DND-41 (cell line): ENCODE measurements at places on chromosomes 6 and 20.

- DNase-seq, result no peak
- peaks cover 85% of the 10 kb centered on the region for H3K36me3 ChIP-seq
- H3K27ac ChIP-seq, result no peak overlapping the region
- H3K4me1 ChIP-seq, result no peaks in the 10 kb centered on the region
- no peaks in the 10 kb centered on the region for H3K27me3 ChIP-seq
- H3K4me3 ChIP-seq, result no peak overlapping the region
Observed at GRCh38 chr20:47256668-47257236, 99.7 kb downstream of the ZMYND8 start.

GRCh38 chr6:116029535-116029934, 31.2 kb downstream of the FRK start:
- no peaks in the 10 kb centered on the region for H3K27me3 ChIP-seq
- H3K27ac ChIP-seq, result no peak overlapping the region
- no peaks in the 10 kb centered on the region for H3K36me3 ChIP-seq

GRCh38 chr6:88989215-88989614, 25.8 kb upstream of the RNGTT start:
- H3K27me3 ChIP-seq, result no peaks in the 10 kb centered on the region
- no peak overlapping the region for H3K4me3 ChIP-seq
- H3K4me1 ChIP-seq, result no peaks in the 10 kb centered on the region
- H3K36me3 ChIP-seq, result no peaks in the 10 kb centered on the region

DNA sequence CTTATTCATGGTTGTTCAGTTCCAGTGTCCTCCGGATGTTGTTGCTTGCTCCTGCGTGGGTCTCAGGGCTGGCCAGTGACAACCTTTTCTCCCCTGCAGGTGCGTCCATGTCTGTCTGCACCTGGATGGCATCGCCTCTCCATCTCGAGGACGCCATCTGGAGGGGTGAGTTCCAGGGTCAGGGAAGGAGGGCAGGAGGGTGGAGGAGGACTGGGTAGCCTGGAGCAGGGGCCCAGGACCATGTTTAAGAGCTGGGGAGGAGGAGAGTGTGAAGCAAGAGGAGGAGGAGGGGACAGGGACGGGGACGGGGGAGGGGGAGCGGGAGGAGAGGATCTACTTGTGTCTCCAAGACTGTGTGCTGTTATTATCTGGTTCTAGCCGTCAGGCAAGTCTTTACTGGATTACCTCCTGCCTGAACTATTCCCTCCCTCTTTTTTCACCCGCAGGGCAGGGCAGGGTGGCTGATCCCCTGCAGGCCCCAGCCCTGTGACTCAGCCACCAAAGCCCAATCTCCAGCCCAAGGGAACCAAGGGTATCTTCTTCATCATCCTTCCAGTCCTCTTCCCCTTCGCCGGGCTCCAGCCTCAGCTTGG, 32.2 kb upstream of the TULP1 start:
- H3K27ac ChIP-seq, result no peak overlapping the region
- no peaks in the 10 kb centered on the region for H3K36me3 ChIP-seq
- H3K27me3 ChIP-seq, result no peaks in the 10 kb centered on the region
- no peaks in the 10 kb centered on the region for H3K4me1 ChIP-seq
- DNase-seq, result no peak
- H3K4me3 ChIP-seq, result no peak overlapping the region

DNA sequence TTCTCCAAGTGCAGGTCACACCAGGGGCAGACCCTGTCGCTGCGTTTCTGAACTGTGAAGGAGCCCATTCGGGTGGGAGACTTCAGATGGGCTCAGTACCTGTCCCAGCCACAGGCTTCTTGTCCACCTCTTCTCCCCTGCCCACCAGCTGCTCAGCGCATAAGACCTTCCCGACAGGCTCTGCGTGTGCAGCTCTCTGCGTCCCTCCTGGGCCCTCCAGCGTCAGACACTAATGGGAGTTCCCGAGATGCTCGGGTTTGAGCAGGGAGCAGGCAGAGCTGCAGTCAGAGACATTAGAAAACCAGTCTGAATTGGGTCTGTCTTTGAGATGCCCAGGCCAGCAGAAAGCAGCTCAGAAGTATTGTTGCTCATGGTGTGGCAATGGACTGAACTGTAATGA, 50.4 kb downstream of the TCP11 start:
- H3K27ac ChIP-seq, result no peak overlapping the region
- peaks cover 18% of the 10 kb centered on the region for H3K36me3 ChIP-seq
- no peak overlapping the region for H3K4me3 ChIP-seq
- no peaks in the 10 kb centered on the region for H3K27me3 ChIP-seq

DNA sequence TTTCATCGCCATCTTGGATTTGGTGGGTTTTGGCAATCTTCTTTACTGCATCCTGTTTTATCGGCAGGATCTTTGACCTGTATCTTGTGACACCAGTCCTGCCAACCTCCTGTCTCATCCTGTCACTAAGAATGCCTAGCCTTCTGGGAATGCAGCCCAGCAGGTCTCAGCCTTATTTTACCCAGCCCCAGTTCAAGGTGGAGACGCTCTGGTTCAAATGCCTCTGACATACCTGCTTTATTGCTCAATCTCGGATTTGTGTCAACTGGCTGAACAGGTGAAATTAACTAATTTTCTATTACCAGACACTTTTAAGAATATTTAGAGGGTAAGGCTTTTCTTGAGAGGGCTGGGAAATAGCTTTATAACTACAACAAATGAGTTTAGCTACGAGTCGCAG, 102.5 kb downstream of the SASH1 start:
- no peak overlapping the region for H3K27ac ChIP-seq
- H3K27me3 ChIP-seq, result peaks cover 5% of the 10 kb centered on the region
- no peak overlapping the region for H3K4me3 ChIP-seq
- no peaks in the 10 kb centered on the region for H3K4me1 ChIP-seq
